Heart left ventricle (tissue), 16 donors: ENCODE measurements at places on chromosomes 2 and 18. TPM values are rescaled to one million over a fixed set of nuclear protein-coding genes. Genes with fewer than 3 reads are reported as not detected.

GRCh38 chr18:22838639-22839277 lies 94.4 kb upstream of the RBBP8 start:
- DNase-seq: no peak

DNA sequence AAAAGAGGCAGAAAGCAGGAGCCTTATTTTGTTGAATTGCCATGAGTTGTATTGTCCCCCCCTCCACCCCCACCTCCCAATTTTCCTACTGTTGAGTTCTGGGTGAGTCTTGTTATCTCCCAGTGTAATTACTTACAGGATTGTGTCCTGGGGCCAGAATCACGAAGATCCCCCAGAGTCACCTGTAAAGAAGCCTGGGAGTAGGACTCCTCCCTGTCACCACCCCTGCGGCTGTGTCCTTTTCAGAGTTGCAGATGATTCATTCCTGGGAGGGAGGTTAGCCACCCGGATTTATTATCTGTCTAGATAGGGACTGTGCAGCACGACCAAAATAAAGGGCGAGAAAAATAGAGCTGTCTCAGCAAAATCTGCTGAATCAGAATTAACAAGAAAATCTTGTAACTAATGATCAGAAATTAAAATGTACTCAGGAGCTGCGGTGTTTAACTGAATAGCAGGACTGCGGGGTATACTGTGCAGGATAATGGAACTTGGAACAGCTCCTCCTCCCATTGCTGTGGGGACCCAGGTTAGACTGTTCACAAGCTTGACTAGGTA lies 81.7 kb upstream of the CAPN13 start:
- no peak for DNase-seq

DNA sequence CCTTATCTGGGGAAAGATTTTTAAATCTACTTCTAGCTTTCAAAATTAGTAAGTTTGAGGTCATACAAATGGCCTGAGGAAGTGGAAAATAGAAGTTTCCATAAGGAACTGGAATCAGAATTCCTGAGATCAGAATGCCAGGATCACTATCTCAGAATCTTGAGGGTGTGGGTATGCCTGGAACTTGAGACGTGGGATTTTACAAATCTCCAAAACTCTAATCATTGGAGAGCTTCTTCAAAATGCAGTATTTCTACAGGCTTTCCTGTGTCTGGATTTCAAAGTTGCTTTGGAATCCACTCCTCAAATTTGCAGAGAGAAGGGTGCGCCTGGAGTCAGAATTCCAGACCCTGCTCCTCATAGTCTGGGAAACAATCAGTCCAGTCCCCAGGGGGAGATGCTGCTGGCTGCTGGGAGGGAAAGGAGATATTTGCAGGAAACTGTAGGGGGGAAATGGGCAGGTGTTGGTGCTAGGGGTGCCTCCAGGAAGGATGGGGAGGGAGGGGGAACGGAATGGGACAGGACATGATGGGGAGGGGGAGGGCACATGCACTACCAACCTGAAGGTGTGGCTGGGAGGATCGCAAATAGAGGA lies 31.0 kb upstream of the CATIP start:
- DNase-seq: no peak

- no peak for DNase-seq
Observed at GRCh38 chr18:7754725-7755181, 187.6 kb downstream of the PTPRM start.

DNA sequence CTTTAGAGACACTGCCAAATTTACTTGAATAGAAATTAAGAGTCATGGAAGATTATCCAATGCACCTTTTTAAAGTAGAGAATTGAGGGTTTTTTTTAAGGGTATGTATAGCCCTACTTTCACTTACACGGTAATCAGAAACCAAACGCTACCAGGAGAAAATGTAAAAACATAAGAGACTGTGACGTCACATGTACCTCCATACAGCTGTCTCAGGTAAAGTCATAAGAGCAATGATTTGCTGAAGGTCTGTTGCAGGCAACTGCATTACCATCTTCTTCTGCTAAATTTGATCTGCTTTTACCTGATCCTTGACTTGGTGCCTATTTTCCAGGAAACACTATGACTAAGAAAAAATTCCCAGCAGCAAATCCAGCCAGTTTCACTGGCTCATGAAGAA lies 478.5 kb upstream of the DDX18 start:
- DNase-seq: no peak

GRCh38 chr18:26662996-26663395 lies 114.6 kb upstream of the KCTD1 start:
- DNase-seq: no peak

- DNase-seq: no peak
Observed at GRCh38 chr2:66903745-66904465, 469.0 kb downstream of the MEIS1 start.

SNED1 gene
- total RNA-seq: 5.6 TPM

FBXO41 gene
- 1.7 TPM for total RNA-seq

ANKRD62 gene
- not detected for total RNA-seq

PROKR1 gene
- total RNA-seq: not detected
